Stimulated activated CD8-positive, alpha-beta memory T cell treated with anti-CD3 and anti-CD28 coated beads, Interleukin-12 subunit alpha, Interleukin-12 subunit beta, amount 100 ng/mL, for 4 hours (primary cell): ENCODE measurements at places on chromosomes 12 and 14.

DNA sequence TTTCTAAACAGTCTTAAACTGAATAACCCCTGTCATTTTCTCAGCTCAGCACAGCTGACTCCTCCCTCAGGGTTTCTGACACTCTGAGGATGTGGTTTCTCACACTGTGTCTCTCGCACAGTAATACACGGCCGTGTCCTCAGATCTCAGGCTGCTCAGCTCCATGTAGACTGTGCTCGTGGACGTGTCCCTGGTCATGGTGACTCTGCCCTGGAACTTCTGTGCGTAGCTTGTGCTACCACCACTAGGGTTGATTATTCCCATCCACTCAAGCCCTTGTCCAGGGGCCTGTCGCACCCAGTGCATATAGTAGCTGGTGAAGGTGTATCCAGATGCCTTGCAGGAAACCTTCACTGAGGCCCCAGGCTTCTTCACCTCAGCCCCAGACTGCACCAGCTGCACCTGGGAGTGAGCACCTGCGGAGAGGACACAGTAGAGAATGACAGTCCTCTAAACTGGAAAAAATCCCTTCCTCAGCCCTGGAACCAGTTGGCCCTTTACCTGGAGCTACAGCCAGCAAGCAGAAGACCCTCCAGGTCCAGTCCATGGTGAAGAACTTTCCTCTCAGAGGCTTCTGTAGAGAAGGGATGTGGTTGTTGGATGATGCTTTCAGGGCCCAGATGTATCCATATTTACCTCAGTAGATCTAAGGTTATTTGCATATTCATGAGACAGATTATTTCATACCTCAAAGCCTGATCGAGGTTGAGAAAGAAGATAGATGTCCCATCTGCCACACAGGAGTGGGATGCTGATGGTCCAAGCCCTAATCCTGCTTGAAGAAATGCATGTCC is 984.8 kb downstream of the TMEM121 start:
- DNase-seq = peak; percentile 28

DNA sequence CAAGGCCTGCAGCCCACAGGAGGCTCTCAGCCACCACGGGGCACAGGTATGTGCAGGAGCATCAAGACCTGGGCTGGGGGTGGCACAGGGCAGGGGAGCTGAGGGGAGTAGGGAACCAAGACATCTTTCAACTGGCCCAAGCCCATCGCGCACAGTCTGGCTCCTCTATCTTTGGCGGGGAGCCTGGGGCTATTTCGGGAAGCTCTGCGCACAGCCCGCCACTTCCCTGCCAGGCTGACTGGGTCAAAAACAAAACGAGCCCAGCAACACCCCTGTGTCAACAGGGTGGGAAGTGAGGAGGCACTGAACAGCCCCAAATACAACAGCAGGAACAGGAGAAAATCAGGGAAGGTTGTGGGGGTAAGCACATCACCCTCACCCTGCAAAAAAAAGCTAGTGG is 83.9 kb downstream of the ARL6IP4 start:
- no peak for DNase-seq

GRCh38 chr12:39235990-39236767 is 206.7 kb downstream of the KIF21A start:
- no peak for DNase-seq

GRCh38 chr12:113203852-113204760 is 17.2 kb upstream of the TPCN1 start:
- no peak for DNase-seq

DNA sequence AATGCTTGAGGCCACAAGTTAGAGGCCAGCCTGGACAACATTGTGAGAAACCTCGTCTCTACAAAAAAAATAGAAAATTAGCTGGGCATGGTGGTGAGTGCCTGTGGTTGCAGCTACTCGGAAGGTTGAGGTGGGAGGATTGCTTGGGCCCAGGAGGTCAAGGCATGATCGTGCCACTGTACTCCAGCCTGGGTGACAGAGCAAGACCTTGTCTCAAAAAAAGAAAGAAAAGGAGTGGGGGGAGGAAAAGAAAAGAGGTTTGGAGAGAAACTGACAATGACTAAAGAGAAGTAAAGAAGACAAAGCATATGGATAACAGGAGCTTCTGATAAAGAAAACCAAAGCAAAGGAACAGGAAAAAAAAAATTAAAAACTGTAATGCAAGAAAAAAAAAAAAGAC is 37.4 kb upstream of the SELPLG start:
- no peak for DNase-seq

- no peak for DNase-seq
Measured at GRCh38 chr14:99688629-99689028, 4.5 kb downstream of the CYP46A1 start.

DNA sequence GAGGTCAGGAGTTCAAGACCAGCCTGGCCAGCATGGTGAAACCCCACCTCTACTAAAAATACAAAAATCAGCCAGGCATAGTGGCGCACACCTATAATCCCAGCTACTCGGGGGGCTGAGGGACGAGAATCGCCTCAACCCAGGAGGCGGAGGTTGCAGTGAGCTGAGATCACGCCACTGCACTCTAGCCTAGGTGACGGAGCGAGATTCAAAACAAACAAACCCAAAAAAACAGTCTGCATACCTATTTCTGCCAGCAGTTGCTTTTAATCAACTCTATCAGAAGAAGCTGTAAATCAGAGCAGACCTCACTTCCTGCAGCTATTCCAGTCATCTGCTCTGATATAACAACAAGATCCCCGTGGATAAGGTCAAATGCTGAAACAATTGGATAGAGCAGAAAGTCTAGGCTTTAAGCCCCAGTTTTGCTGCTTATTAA is 50.5 kb downstream of the LIMA1 start:
- no peak for DNase-seq

GRCh38 chr14:101780390-101780789 is 18.9 kb downstream of the PPP2R5C start:
- no peak for DNase-seq

- DNase-seq = no peak
Measured at GRCh38 chr12:11941606-11942337, 129.0 kb upstream of the BCL2L14 start.

DNA sequence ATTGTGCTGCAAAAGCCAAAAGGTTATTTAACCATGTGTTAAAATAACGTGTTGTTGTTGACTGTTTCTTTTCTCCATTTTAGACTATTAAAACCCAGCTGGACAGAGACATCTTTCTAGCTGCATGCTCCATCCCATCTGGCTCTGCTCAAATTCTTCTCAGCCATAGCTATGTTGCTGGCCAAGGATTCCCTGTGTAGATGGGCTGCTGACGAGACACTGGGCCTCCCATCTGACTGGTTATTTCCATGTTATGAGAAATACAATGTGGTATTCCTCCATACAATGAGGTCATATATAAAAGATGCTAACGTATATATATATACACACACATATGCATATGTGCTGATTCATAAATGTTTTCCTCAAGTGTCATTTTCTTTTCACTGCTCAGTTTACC is 30.1 kb downstream of the MED13L start:
- no peak for DNase-seq

GRCh38 chr14:61150851-61151250 is 130.3 kb downstream of the TMEM30B start:
- DNase-seq = no peak

DNA sequence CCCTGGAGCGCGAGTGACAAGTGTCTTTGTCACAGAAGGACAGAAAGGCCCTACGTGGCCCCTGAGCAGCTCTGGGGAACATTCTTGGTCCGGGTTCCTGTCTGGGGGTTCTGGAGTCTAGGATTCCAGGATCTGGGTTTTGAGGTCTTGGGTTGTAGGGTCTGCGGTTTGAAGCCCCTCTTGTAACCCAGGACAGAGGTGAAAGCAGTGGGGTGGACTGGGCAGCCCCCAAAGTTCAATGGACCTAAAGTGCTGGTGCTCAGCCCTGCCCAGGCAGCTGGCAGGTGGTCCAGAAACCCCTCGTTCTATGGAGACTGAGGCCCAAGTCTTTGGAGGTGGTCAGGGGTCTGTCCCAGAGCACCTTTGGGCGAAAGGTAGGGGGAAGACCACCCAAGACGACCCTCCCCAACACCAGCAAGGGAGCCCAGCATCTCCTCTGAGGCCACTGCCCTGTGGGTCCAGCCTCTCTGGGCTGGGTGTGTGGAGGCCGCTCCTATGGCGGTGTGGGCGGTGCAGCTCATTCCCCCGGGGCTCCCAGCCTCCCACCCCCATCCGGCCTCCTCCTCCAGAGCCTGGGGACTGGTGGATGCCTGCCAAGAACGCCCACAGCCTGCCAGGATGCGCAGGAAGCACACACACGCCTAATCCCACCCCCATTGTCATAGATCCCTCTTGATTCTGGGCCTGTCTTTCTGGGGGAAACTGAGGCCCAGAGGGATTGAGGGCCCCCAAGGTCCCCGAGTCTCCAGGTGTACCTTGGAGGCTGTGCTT is 30.2 kb upstream of the ANKRD9 start:
- DNase-seq = no peak
